ENCODE measurements at places on chromosomes 1 and 21.

- DNase-seq = no peak
Measured at GRCh38 chr1:26887125-26887524, 3.0 kb downstream of the GPN2 start.

- DNase-seq = no peak
Measured at GRCh38 chr1:40185951-40186864, 25.0 kb downstream of the RLF start.

DNA sequence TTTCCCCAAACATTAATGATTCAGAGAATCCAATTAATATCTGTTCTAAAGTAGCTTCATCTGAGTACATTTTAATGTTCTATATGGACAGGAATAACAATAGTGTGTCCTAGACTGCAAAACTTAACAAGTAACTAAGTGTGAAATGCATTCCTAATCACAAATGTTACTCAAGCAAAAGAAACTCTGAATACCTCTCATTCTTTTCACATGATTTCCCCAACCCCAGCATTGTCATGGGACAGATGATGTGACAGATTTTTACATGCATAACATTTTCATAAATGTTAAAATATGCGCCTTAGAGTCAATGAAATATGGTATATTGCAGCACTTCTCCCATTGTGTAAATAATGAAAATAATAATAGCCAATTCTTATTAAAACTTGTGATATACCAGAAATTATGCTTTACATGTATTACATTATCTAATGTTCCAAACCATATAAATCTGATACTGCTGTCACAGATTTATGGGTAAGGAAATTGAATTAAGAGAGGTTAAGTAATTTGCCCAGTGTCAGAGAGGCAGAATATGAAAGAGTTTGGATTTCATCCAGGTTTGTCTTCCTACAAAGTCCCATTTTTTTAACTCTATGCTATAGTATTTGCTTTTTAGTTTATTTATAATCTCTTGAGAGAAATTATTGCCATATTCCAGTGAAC is 269.4 kb downstream of the LRRC7 start:
- DNase-seq = no peak

DNA sequence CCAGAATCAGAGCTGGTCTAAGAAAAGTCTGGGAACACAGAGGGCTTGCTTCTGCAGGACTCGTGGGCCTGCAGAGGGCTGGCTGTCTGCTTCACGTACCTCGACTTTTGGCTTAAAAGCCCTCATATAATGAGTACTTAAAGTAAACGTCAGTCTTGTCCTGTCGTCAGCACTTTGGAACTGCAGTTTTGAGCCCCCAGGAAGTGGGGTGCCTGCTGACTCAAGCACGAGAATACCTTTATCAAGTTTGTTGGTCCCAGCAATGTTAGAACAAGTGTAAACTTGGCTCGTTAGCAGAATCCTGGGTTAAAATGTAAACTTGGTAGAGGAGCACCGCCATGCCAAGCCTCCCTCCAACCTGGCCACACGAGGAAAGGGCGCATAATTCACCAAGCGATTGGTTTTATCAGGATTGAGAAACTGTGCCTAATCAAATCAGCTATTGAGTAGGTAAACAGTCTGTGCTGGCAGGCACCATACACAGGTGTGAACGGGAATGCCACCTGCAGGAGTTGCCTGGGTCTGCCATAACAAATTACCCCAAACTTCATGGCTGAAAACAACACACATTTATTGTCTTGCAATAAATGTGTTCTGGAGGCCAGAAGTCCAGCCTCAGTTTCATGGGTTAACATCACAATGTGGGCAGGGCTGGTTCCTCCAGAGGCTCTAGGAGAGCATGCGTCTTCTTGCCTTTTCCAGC is 45.0 kb upstream of the FHAD1 start:
- DNase-seq = no peak

DNA sequence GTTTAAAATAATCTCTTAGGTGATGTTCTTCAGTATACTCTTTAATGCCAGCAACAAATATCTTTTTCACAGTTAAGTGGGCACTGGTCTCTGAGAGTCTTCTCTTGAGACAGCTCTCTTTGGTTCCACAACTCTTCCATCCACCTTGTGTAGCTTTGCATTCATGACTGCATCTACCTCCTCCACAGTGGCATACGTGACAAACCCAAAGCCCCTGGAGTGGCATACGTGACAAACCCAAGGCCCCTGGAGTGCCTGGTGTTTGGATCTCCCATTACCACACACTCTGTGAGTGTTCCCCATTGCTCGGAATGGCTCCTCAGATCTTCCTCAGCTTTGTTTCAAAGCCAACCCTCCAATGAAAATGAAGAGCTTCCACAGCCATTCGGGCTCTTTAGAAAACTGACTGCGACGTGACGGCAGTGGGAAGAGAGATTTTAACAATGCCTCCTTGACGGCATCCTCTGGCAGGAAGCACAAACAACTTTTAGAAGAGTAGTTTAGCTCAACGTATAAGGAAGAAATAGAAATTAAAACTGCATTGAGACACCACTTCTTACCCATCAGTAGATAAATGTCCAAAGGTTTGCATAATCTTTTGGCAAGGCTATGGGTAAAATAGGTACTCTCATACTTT is 45.8 kb downstream of the SLC30A7 start:
- no peak for DNase-seq
